ENCODE measurements at places on chromosomes 5 and 9.

DNA sequence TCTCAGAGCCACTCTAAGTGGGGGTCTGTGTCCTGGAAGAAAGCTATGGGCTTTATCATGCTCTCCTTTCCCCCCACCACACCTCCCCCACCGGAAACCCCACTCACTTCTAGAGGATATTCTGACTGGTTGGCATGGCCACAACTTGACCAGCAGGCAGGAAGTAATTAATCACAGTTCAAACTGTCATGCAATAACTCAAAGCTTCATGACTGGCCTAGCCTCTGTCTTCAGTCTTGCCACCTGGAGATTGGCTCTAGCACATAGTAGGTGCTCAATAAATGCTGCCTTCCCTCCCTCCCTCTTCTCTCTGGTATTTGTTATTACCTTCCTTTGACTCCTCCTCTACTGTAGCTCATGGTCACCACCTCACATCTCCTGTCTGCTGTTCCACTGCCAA, 124.7 kb downstream of the GABBR2 start:
- ATAC-seq = no peak

DNA sequence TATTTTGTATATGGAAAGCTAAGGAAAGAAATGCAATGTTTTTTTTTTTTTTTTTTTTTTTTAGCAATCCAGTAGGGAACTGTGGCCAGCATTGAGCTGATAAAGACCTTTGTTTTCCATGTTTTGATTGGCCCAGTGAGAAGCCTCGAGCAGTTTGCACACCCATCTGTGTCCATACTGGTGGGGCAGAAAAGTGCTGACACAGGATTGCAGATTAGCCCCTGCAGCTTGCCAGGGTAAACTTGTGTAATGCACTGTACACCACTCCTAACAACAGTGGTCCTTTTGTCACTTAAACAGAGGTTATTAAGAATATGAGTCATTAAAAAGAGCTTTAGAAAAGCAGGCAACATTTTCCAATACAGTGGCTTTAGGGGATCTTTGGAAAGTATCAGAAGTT, 132.8 kb upstream of the CDKN2B start:
- ATAC-seq = no peak

DNA sequence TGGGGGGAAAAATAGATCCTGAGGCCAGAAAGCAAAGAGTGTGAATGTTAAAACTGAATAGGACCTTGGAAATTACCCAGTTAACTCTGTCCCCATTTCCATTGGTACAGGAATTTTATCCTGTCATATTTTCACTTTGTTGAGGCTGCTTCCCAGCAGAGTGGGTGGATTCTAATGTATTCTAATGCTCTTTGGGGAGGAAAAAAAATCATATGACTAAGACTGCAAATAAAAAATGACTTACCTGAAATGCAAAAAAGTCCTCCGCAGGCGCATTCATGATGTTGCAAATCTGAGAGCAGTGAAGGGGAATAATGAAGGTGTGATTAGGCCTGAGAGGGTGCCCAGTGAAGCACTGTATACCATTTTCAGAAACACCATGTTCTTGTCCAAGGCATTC, 41.2 kb downstream of the PDE6A start:
- ATAC-seq = no peak

DNA sequence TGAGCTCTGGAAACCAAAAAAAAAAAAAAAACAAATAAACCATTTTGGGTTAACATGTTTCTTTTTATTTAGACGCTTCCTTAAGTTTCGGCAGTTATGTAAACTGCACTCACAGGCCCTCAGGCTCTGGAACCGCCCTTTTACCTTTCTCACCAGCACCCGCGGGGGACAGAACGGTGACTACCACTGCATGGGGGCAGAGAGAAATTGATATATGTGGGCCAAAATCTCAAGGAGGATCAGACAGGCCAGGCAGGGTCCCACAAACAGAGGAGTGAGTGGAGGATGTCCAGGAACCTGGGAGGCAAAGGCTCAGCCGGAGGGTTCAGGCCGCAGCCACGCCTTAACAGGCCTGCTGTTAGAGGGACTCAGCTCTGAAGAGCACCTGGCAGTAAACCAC, 54.4 kb downstream of the IRX2 start:
- ATAC-seq = no peak

GRCh38 chr9:4768681-4769080, 24.1 kb upstream of the RCL1 start:
- no peak for ATAC-seq

- ATAC-seq = no peak
Observed at GRCh38 chr9:38067859-38068681, 957 bp downstream of the SHB start.

- ATAC-seq = no peak
Observed at GRCh38 chr9:127833555-127833954, 20.9 kb downstream of the ENG start.

All from activated CD4-positive, CD25-positive, alpha-beta regulatory T cell treated with anti-CD3 and anti-CD28 coated beads, Interleukin-2, amount 50 U/mL, for 24 hours (primary cell).